ENCODE measurements at places on chromosomes 5 and 9.

GRCh38 chr5:38944282-38944681 is 98.5 kb downstream of the OSMR start:
- DNase-seq: no peak

- no peak for DNase-seq
These were observed 109.9 kb upstream of the IL12B start for GRCh38 chr5:159440235-159440634.

DNA sequence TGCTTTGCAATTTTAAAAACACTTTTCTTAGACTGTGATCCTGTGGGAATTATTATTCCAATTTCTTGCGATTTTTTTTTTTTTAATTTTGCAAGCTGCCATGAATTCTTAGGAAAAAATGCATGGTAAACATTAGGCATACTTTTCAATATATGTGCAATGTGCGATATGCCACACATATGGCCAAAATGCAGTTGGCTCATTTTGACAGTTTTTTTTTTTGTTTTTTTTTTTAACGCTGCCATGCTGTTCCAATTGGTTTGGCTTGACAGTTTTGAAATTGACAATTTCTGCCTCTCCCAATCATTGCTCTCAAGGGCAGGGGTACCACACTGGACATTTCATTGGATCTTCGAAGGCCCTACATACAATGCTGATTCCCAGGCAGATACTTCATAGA is 36.4 kb downstream of the DAPK1 start:
- DNase-seq: no peak

- peak; percentile 63 for DNase-seq
These were observed 40.8 kb upstream of the LARP1 start for GRCh38 chr5:154714266-154714986.

- DNase-seq: no peak
These were observed 136.8 kb downstream of the APBA1 start for GRCh38 chr9:69535286-69535832.

DNA sequence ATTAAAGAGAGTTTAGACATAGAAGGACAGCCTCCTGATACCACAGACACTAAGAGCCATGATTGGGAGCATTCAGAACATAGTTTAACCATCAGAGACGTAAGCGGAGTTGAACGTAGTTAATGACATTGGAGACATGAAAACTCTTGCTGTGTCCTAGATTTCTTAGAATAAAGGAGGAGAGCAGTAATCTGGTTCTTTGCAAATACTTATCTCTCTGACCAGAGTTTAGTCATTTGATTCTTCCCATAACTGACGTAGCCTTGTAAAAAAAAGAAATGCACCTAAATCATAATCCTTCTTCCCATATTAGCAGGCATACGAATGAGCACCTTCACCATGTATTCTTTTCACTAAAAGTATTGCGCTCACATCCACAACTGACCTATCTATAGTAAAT is 433.3 kb upstream of the SMC2 start:
- no peak for DNase-seq

DNA sequence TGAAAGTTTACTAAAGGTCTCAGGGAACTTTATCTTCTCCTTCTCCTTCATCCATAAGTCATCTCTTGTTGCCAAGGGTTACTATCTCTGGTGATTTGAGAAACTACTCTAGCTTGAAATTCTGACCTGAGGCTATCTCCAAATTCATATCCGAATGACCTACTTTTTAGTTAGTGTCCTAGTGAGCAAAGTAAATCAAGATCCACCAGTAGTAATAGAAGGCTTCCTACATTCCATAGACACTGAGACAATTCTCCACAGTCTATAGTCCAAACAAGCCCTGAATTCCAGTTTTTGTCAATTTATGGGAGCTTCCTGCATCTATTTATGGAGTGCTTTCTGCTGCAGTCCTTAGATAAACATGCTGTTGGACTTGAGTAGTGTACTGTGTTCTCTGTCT is 5.0 kb downstream of the IL7R start:
- DNase-seq: no peak

DNA sequence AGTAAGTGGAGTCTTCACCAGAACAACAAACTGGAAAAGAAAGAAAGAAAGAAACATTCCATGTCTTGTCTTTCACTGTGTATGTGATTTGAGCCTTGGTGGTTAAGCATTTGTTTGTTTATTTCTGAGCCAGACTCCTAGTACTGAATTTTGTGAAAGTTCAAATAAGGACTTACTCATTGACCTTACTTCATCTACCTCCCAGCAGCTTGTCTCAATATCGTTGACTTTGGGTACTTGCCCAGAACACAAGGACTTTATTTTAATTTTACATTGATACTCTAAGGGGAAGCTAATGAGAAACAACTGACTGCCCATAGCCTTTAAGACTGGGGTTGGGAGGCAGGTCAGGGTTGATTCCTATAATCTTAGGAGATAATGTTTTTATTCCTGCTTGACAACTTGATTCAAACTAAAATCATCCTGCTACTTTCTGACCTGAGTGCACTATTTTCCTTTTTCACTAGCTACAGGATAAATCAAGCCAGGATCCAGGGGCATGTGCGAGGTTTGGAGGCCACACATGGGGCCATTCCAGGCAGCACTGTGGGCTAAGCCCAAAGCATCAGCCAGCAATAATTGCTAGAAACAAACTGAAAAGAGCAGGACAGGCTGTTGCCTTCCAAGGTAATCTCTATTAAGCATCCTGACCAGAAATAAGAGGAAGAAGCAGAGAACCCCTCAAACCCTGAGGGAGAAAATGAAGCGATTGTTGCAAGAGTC is 138.9 kb upstream of the RUSC2 start:
- no peak for DNase-seq

GRCh38 chr9:135607401-135608293 is 31.7 kb downstream of the GLT6D1 start:
- DNase-seq: no peak

DNA sequence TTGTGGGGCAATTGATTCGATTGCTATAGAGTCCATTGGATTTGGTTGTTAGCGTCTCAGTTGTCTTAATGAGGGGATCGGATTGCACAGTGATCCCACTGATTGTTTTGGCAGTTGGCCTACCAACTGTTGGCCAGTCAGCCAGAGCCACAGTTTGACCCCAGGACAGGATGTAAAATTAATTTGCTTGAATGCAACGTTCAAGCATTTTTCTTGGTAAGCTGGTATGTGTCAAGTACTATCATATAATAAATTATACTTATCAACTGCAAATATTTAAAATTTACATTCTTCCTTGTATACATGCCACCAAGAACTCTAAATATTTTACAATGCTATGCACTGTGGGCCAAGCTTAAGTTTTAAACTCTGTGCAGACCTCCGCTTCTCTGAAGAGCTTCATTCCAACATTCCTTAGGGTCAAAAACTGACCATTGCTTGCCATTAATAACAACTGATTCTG is 80.4 kb upstream of the OSMR start:
- DNase-seq: no peak

DNA sequence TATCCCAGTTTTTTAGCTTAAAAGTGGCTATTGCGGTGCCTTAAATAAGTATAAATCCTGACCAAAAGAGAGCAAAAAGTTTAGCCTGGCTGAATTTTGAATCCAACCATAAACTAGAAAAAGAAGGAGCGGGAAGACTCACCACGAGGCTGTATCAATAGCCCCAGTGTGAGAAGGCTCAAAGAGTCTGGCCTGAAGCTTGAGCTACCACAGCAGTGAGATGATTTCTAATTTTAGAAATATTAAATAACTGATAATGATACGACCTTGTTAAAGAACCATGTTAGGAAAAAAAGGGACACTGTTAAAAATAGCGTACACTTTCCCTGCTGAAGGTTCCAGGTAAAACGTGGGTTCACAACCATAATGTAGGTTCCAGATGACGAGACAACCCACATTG is 134.1 kb upstream of the ZNF462 start:
- no peak for DNase-seq

DNA sequence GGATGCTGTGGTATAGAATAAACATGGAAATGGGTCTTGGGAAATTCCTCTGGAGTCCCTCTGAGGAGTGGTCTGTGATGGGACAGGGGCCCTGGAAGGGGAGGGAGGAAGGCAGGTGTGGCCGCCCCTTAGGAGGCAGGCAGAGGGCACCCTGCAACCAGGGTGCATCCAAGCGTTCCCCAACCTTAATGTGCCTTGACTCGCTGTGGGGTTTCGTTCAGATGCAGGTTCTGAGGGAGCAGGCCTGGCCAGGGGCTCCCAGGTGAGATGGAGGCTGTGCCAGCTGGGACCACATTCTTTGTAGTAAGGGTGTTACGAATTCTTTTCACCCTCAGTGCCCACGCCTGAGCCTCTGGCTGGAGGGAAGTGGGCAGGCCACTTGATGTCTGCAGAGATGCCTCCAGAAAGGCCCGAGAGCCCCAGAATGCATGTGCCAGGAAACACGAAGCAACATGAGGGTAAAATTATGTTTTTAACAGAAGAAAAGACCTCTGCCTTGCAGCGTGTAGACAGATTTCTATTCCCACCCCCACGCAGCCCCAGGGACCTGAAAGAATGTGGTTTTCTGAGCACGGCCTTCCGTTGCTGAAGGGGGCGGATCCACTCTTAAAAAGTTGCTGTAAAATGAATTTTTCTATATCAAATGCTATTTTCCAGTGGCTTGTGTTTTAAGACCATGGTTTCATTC is 150.4 kb upstream of the IER5L start:
- DNase-seq: no peak

GRCh38 chr5:149824846-149825245 is 94.7 kb downstream of the PPARGC1B start:
- no peak for DNase-seq

- no peak for DNase-seq
These were observed 31.8 kb downstream of the DNAI1 start for GRCh38 chr9:34490360-34490759.

GRCh38 chr5:82149434-82149833 is 128.7 kb downstream of the RPS23 start:
- no peak for DNase-seq

GRCh38 chr5:90437663-90438062 is 28.1 kb upstream of the CETN3 start:
- DNase-seq: no peak

DNA sequence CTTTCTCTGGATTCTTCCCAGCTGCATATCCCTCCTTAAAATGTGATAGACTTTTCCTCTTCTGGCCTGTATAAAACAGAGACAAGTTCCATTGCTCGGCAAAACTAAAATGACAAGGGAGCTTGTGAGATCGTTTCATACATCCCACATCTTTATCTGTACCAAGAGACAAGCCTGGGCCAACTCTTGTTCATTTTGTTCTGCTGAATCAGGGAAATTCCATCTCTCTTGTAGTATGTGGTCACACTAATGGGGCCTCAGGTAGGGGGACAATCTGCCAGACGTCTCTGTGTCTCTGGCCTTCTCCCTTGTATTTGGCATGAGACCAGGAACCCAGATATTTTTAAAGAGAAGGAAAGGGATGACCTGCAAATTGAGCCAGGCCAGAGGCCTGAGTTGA is 18.6 kb upstream of the PAPPA start:
- no peak for DNase-seq

DNA sequence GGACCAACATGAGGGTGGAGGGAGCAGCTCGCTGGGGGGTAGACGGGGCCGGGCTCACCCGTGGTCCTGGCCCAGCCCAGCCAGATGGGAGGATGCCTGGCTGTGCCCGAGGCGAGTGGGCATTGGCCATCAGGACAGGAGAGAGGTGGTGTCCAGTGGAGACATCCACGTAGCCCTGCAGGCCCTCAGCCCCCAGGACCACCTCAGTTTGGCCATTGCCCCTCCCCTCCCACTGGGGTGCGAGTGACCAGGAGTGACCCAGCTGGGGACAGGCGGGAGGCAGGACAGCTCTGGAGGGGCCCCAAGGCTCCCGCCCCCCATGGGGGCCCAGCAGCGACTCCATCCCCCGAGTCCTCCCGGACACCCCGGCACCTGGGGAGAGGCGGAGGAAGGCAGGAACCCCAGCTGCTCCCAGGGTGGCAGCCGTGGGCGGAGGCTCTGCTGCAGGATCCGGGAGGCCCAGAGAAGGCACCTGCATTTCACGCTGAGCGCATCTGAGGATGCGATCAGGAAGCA is 8.3 kb downstream of the NOXA1 start:
- DNase-seq: no peak

GRCh38 chr9:136978073-136978864 is 965 bp downstream of the PTGDS start:
- DNase-seq: peak; percentile 36

All from CD14-positive monocyte (primary cell).